ENCODE measurements at places on chromosomes 5 and 9.

DNA sequence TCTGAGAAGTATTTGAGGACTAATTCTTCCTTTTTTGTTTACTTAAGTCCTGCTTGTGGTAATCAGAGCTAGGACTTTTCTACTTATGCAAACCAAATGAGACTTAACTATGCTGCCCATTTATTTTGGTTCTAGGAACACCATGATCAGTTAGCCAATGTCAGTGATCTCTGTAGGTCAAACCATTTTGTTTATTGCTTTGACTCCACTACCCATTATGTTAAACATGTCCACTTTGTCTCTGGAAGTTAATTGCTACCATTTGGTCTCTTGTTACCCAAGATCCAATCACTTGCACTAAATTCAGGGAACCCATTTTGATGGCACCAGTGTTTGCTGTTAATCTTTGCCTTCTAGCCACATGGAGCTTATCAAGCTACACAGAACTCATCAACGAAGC lies 161.9 kb downstream of the CCDC171 start:
- DNase-seq: no peak

- DNase-seq: no peak
Observed at GRCh38 chr9:17081814-17082213, 53.0 kb upstream of the CNTLN start.

GRCh38 chr9:20681467-20681866 lies 2.6 kb upstream of the FOCAD start:
- no peak for DNase-seq

DNA sequence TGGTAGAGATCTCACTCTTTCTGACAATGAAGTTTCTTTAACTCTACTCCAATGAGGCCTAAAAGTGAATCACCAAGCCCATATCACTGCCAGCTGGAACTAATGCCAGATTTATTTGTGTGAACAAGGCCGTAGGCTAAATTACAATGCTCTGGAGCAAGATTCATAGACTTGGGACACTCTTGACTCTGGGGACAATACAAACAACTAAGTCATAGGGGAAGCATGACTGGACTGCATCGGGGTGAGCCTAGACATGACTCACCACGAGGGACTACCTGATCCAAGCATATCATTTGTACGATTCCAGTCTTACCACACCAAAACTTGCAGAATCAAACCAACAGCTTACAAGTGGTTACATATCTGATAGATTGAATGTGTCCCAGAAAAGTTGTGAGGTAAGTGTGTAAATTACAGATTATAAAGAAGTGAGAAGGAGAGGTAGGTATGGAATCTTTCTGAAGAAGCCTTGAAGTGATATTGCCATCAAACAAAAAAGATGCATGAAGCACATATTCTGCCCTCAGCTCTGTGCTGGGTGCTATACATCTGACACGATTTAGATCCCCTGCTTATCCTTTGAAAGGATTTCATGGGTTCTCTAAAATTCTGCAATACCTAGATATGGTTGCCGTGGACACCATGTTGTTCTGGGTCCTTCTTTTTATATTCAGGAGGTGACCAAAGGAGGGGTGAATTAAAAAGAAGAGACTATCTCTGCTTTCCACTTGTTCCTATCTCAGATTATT lies 199.3 kb upstream of the PDE4D start:
- DNase-seq: no peak

GRCh38 chr5:32394981-32395380 lies 49.6 kb downstream of the ZFR start:
- DNase-seq: no peak

DNA sequence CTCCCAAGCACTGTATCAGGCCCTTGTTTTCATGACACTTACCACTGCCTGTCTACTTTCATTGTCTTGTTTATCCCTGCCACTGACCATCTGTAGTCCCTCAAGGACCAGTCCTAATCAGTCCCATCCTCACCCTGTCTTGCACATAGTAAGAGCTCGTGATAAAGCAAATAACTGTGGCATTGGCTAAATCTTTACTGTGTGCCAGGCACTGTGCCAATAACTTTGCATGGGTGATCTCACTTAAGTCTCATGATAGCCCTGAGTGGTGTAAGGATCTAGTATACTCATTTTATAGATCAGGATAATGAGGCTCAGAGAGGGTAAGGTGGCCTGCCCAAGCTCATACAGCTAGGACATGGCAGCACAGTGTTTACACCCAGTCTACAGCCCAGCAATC lies 5.6 kb downstream of the CDX1 start:
- DNase-seq: no peak

GRCh38 chr9:129902740-129903134 lies 67.5 kb downstream of the USP20 start:
- DNase-seq: no peak

DNA sequence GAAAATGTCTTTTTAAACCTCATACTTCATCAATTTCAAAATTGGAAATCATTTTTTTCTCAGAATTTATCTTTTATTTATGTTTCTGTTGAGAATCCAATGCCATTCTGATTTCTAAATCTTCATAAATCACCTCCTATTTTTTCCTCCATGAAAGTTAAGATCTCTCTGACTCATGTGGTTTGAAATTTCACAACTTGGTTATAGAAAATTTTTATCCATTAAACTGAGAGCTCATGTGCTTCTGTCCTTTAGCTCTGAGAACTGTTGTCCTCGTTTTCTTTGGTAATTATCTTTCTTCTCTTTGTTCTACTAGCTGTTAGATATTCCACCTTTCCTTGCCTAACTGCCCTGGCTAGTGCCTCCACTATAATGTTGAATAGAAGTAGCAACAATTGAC lies 1.5 kb upstream of the RNF180 start:
- DNase-seq: no peak

GRCh38 chr5:60487885-60488442 lies 212.0 kb downstream of the DEPDC1B start:
- no peak for DNase-seq

- DNase-seq: no peak
Observed at GRCh38 chr5:53418826-53419658, 61.4 kb upstream of the FST start.

GRCh38 chr5:91957666-91958065 lies 574.5 kb upstream of the ARRDC3 start:
- no peak for DNase-seq

- DNase-seq: no peak
Observed at GRCh38 chr9:127679506-127679905, 27.3 kb upstream of the CFAP157 start.

DNA sequence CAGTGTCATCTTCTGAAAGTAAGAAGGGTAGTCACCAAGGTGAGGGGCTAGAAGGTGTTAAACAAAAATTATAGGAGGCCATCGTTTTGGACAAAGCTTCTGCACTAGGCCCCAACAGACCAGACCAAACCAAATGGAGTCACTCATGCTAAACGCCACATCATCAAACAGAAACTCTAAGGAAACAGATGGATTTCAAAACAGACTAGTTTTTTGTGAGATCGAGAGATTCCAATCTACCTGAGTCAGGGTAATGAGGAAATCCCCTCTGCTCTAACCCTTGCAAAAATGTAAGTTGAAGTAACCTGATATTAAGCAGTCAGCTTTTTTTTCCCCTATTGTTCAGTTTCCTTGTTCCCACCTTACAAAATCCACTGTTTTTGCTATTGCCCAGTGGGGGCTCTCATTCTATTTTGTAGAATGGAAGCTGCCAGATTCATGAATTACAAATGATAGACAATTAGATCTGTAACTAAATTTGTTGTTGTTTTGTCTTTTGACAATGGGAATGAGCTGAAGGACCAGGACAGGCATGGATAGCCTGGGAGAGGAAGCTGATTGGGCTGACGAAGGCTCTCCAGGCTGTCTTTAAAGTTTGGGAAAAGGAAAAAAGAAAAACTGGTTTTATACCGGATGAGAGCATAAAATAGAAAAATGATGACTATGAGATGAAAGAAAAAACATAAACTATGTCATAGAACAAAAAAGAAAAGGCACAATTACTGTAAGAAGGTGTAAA lies 94.7 kb upstream of the ADAMTSL1 start:
- no peak for DNase-seq
